ENCODE measurements at places on chromosomes 2 and 18.

GRCh38 chr18:64095056-64095455 lies 53.8 kb downstream of the LINC00305 start:
- no peak for DNase-seq

DNA sequence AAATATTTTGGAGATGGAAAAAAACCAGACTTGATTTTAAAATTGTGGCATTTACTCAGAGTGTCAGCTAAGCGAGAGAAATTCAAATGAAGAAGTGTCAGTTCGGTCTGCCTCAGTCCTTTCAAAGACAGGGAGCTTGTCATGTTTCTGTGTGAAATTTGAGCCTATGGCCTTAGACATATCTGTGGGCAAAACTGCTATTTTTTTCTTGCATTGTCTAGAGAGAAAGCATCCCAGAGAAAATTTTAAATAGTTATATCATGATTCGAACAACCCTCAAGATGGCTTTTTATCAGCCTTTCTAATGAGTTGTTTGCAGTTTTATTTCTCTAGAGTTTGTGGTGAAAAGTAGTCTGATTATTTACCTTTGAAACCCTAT lies 50.2 kb upstream of the KCNE4 start:
- no peak for DNase-seq

- no peak for DNase-seq
Measured at GRCh38 chr2:69482471-69482870, 45.2 kb upstream of the NFU1 start.

DNA sequence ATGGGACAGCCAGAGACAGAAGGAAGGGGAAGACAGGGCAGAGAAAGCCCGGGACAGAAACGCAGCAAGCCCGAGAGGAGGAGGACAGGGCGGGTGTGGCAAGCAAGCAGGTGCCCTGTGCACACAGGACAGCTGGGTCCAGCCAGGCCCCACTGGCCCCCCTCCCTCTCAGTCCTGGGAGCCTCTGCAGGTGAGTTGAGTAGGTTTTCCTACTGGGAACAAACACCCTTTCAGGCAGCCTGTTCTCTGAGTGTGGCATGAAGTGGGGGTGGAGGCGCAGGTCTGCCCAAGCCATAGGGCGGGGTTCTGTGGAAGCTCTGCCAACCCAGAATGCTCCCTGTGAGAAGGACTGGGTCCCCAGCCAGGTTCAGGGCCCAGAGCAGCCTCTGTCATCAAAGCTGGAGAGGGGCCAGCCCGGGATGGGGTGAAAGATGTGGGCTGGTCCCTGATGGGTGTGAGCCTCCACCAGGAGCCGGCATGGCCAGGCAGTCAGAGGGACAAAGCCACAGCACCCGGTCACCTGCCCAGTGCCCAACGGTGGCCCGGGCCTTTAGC lies 129.4 kb downstream of the TFCP2L1 start:
- no peak for DNase-seq

DNA sequence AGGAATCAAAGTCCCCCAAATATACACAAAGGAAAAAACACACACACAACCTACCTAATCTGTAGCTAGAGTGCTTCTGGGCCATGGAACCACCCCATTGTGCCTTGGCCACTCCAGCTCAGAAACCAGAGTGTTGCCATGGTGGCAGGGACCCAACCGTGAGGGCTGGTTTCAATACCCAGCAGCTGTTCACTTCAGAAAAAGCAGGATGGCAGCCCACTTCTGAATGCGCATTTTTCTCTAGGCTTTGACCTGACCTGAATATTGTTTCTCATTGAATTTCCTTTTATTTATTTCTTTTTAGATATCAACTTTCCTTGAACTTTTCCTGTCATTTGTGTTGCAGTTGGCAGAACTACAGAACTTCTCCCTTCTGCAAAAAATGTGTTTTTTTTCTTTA lies 43.0 kb upstream of the EHBP1 start:
- DNase-seq = no peak

GRCh38 chr2:52805901-52806410 lies 961.6 kb upstream of the CHAC2 start:
- no peak for DNase-seq

- no peak for DNase-seq
Measured at GRCh38 chr2:232573771-232574435, 23.4 kb downstream of the EIF4E2 start.

- DNase-seq = no peak
Measured at GRCh38 chr2:85758361-85759256, 4.8 kb downstream of the ATOH8 start.

- DNase-seq = no peak
Measured at GRCh38 chr18:55491616-55492015, 96.4 kb downstream of the TCF4 start.

DNA sequence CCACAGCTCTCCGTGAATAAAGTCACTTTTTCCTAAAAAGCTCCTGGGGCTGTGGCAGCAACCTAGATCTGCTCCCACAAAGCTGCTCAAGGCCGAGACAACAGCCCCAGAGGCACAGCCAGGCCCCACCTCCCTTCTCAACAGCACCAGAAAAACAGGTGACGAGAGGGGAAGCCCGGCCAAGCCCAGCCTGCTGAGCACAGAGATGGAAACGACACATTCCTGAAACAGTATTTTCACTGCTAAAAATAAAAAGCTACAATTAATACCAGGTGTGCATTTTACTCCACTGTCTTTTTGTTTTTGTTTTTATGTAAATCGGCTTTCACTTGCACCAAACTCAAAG lies 199.3 kb downstream of the HDAC4 start:
- DNase-seq = no peak

GRCh38 chr2:43169099-43169945 lies 57.1 kb downstream of the ZFP36L2 start:
- no peak for DNase-seq

GRCh38 chr18:11020877-11021414 lies 128.4 kb downstream of the PIEZO2 start:
- no peak for DNase-seq

DNA sequence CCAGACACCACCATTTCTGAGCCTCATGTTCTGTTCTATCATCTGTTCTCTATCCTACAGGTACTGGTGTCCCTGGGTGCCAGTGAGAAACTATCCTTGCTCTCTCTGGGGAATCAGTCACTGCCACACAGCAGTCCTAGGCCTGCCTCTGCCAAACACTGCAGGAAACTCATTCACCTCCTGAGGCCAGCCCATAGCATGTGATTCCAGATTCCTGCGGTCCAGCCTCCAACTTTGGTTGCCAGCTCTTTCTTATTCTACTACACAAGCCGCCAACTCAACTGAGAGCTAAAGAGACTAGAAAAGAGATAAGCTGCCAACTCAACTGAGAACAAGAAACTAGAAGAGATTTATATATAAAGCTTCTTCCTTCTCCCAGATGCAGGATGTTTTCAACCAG lies 8.8 kb upstream of the TTLL4 start:
- DNase-seq = no peak

DNA sequence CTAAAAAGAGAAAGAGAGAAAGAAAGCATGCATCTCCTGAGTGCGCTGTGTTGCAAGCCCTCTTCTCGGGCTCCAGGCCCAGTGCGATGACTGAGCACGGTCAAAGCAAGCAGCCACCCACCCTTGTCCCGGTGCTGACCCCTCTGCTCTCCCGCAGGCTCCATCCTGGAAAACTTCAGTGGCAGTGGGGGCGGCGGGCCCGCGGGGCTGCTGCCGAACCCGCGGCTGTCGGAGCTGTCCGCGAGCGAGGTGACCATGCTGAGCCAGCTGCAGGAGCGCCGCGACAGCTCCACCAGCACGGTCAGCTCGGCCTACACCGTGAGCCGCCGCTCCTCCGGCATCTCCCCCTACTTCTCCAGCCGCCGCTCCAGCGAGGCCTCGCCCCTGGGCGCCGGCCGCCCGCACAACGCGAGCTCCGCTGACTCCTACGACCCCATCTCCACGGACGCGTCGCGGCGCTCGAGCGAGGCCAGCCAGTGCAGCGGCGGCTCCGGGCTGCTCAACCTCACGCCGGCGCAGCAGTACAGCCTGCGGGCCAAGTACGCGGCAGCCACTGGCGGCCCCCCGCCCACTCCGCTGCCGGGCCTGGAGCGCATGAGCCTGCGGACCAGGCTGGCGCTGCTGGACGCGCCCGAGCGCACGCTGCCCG lies 252.5 kb downstream of the GLI2 start:
- no peak for DNase-seq

DNA sequence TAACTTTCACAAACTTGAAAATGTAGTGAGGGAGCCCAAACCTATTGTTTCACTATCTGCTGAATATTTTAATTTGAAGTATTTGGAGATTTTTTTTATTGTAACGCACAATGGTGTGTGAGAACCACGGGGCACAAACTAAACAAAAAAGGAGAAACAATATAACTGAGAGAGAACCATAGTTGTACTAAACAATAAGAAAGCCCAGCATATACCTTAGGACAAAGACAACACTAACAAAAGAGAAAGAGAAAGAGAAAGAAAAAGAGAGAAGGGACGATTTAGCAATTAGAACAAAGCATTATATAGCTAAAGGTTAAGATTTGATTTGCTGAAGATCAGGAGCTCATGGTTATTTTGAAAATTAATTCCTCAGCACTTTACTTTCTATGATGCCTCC lies 906.0 kb upstream of the NXPH2 start:
- no peak for DNase-seq

GRCh38 chr18:62346333-62347088 lies 21.4 kb downstream of the TNFRSF11A start:
- no peak for DNase-seq

DNA sequence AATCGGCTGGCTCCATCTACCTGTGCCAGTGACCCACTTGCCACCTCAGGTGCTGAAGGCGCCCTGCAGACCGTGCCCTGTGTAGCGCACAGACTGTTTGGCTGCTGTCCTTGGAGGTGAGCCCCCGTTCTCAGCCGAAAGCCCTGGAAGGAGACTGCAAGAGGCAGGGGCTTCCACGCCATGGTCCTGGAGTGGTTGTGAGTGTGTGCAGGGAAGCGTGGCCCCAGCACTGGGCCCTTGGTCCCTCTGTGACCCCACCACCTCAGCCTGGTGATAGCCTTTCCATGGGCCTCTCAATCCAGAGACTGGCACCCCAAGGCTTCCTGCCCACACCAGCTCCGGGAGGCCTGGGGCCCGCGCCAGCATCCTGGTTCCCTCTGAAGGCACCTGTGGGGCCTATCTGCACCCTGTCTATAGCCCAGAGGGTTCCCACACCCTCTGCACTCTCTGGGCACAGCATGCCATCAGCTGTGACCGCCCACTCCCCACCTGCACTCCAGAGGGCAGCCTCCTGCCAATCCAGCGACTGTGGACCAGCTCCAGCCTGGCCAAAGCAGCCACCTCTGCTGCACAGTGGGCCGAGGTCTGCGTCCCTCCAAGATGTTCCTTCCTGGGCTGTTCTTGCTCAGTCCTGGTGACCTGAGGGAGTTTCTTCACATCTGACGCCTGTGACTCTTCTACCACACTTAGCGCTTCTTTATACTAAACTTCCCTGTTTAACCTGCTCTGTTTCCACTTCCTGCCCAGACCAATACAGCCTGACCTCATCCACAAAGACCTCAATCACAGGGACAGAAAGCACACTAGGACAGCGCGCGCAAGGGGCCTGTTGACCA lies 109.5 kb downstream of the EIPR1 start:
- no peak for DNase-seq

DNA sequence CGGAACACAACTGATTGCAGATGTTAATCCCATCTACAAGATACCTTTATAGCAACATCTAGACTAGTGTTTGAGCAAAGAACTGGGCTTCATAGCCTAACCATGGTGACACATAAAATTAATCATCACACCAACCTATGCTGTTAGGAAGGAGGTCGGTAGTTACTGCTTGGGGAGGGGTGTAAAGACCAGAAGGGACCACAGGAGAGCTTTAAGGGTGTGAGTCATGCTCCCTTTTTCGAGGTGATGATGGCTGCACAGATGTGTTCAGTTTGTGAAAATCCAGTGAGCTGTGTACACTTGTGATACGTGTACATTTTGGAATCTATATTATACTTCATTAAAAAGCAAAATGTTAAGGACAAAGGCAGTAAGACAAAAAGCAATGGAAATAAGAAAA lies 4.6 kb upstream of the SEH1L start:
- no peak for DNase-seq

GRCh38 chr2:215374642-215375466 lies 61.0 kb downstream of the FN1 start:
- DNase-seq = no peak

GRCh38 chr2:205811387-205811786 lies 129.1 kb downstream of the NRP2 start:
- DNase-seq = no peak

- no peak for DNase-seq
Measured at GRCh38 chr2:17442334-17442733, 75.9 kb downstream of the RAD51AP2 start.

DNA sequence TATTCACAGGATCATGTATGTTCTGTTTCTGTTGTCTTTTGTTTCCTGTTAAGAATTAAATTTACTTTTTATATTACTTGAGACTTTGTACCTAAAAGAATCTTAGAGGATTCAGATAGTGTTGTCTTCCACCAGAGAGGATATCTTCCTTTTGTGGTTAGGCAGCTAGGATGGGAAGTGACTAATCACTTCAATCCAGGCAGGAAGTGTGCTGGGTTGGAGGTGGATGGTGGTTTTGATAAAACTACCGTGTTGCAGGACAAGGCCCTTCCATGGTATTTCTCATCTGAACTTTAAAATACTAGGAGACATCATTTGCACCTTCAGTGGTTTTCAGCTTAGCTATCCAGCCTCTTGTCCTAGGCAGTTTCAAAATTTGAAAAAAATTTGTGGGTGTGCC lies 728.6 kb upstream of the CDH2 start:
- DNase-seq = no peak

DNA sequence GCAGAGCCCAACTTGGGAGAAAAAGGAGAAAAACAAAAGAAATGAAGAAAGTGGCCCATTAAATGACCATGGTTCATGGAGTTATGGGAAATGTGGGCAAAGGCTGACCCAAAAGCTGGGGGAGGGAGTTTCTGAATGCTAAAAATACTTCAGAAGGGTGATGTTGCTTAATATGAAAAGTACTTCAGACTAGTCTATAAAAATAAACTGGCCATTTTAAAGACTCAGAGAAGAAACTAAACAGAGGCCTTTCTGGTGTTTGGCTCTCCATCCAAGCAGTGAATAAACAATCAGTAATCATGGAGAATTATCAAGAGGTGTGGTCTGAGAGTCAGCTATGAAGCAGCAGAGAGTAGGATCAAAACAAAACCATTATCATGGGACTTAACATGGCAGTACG lies 160.8 kb upstream of the MAPRE2 start:
- no peak for DNase-seq

DNA sequence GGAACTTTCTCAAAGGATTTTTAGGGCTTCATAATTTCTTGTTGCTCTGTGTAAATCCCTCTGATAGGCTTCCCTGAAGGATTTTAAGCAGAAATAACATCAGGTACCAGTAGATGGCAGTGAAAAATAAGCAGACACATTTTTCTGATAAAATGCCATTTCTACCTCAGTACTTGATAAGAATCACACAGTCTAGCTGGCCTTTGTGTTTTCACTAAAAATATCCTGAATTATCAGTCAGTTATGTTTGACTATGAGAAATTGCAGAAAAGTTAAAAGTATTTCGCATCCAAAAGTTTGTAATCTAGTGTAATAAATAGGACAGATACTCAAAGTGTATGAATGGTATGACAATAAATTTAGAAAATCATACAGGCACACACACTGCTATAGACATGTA lies 68.7 kb downstream of the DNAJC10 start:
- DNase-seq = no peak

- no peak for DNase-seq
Measured at GRCh38 chr2:169644173-169644572, 50.0 kb downstream of the CFAP210 start.

All from stimulated activated CD8-positive, alpha-beta memory T cell treated with anti-CD3 and anti-CD28 coated beads, Interleukin-4, amount 100 ng/mL, for 24 hours (primary cell).